Fibroblast of gingiva (primary cell): ENCODE measurements at places on chromosomes 6 and 20.

DNA sequence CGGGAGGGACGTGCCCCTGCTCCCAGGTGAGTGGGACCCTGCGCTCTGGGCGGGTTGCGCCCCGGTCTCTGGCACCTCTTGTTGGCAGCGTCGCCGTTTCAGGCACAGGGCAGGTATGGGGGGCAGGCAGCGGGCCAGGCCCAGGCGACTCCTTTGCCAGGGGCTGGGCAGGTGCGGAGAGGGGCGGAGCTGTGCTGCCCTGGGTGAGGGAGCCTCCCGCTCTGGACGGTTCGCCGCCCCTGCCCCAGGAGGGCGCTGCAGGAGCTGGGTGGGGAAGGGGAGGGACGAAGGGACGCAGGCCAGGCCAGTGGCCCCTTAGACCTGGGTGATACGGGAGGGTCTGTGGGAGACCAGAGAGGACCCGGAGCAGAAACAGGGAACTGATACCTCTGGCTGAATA, 663.9 kb upstream of the DEFB115 start:
- DNase-seq: no peak

DNA sequence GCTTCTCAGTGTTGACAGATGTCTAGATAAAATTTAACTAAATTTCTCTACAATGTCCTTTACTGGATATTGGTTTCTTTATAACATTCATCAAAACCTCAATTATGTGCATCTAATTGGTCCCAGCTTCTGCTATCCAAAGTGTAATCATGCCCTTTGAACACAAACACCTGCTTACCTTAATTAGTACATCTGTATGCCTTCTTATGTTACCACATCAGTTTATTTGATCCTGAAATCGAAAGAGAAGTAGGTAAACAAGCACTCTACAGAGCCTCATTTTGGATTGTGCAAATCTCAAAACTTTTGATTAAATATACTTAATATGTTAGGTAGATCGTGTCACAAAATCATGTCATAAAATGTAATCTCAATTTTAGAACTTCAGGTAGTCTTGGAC, 36.5 kb downstream of the TAB2 start:
- no peak for DNase-seq

- no peak for DNase-seq
Observed at GRCh38 chr6:71509191-71510005, 220.8 kb downstream of the OGFRL1 start.

DNA sequence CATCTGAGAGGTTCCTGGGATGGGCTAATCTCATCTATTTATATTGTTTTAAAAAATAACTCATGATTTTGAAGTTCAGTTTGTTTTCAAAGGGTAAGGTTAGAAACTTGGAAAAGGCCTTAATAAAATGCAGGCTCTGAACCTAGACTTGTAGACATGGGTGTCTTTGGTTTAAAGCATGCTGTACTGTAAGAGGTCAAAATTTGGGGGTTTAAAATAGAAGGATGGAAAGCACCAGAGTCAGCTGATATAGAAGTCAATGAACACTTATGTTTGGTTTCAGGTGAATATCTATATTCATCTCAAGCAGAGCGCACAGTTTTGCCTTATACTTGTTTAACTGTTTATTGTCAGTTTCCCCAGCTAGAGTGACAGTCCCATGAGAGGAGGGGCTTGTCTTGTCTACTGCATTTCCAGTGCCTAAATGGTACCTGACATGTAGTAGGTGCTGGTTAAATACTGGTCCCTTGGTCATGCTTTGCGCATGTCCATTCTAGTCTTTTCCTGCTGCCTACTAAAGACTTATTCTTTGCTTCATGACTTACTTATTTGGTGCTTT, 112.3 kb upstream of the DTNBP1 start:
- no peak for DNase-seq

DNA sequence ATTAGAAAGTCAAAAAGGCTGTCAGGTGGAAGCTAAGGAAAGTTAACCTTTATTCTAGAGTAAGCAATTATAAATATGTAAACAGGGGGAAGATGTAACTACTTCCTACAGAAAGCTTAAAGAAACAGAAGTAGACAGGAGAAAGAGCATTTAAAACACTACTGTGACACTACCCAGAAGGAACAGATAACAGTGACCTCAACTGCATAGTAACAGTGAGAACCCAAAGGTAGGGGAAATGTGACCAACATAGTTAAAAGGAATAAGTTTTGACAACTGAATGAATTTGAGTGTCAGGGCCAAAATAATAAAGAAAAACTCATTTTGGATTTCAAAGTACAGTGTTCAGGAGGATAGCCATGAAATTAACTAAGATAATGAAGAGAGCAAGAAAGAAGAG, 43.5 kb downstream of the IBTK start:
- no peak for DNase-seq

- DNase-seq: peak; percentile 63
Observed at GRCh38 chr6:134882426-134883038, 67.4 kb downstream of the ALDH8A1 start.

GRCh38 chr20:37446286-37447032, 74.6 kb upstream of the NNAT start:
- no peak for DNase-seq

DNA sequence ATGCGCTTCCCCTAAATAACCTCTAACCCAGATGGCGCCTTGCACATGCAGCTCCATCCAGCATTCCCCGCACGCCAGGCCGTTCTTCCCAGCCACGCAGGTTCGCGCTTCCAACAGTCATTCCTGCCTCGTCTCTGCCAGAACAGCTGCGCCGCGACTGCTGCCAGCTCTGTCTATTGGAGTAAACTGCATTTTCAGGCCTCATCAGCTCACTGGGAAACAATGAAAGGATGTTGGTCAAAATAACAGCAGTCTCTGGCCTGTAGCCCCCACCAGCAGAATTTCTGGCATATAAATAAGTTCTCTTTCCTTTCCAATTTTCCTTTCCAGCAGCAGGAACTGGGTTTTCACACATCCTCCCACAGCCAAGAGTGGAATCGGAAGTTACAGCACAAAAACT, 14.6 kb downstream of the NRSN1 start:
- DNase-seq: no peak
